ENCODE measurements at places on chromosomes 12 and 14. TPM values are rescaled to one million over a fixed set of nuclear protein-coding genes. Genes with fewer than 3 reads are reported as not detected.

Gene LPAR5
- total RNA-seq: 0.04 TPM

Gene POTEG
- total RNA-seq: not detected

Gene WDR89
- total RNA-seq: 14.7 TPM

Gene DCN
- total RNA-seq: 1.4 TPM

Gene TTC6
- not detected for total RNA-seq

Gene KRT85
- under 0.01 TPM for total RNA-seq

DNA sequence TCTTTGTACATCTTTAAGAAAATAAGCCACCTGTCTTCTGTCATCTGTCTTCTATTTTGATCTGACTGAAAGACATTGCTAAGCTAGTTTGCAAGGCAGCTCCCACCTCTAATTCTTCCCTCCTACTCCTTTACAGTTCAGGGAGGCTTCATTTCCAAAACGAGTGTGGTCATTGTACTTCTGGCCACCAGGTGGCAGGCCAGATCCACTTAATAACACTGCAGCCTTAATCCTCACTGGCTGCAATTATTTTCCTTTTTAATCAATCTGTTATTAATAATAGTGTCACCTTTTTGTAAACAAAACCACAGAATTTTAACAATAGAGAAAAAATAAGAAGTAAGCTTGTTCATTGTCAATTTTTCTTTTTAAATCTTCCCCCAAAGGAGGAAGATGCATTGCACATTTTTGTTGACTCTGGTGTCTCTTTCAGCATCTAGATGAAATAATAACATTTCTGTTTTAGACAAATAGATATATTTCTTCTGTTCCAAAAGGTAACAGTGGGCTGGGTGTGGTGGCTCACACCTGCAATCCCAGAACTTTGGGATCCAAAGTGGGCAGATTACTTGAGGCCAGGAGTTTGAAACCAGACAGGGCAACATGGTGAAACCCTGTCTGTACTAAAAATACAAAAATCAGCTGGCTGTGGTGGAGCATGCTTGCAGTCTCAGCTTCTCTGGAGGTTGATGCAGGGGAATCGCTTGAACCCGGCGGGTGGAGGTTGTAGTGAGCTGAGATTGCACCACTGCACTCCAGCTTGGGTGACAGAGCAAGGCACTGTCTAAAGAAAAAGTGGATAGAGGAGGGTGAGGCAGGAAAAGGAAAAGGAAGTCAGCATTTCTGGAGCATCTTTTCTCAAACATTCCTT is 23.3 kb downstream of the GABARAPL1 start:
- DNase-seq: no peak

DNA sequence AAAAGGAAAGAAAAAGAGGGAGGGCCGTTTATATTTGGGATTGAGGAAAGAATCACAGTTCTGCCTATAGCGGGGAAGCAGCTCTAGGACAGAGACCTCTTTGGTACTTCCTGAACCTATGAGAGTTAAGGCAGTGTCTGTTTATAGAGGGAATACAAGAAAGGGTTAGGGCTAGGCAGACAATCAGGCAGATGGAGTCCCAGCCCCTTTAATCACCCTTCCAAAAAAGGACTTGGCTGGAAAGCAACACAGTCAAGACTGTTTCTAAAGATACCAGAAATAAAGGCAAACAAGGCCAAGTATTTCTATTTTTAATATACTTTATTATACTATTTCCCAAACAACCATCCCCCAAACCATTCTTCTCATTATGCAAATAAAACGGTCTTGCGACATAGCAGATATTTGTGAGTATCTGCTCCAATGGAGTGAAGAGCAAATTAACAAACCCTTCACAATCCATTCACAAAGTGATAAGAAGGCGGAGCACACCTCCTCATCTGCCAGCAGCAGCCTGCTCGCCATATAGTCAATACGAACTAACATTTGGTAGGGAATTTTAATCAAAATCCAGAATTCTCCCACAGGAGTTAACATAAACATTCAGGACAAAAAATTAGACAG is 697 bp upstream of the GRIP1 start:
- DNase-seq: no peak

- DNase-seq: no peak
Measured at GRCh38 chr14:77980475-77981321, 180.8 kb downstream of the ADCK1 start.

DNA sequence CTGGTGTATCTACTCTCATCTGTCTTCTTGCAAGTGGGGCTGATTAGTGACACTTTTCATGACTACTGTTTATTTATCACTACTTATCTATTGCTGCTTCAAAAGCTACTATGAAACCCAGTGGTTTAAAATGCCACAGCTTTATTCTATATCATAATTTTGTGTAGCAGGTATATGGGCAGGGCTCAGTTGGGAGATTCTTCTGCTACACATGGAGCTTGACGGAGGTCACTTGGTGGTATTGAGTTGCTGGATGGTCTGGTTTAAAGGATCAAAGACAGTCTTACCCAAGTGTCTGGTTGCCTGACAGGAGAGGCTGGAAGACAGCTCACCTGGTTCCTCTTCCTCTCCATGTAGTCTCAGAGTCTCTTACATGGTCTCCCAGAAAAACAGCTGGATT is 222.7 kb downstream of the TMEM132D start:
- no peak for DNase-seq

DNA sequence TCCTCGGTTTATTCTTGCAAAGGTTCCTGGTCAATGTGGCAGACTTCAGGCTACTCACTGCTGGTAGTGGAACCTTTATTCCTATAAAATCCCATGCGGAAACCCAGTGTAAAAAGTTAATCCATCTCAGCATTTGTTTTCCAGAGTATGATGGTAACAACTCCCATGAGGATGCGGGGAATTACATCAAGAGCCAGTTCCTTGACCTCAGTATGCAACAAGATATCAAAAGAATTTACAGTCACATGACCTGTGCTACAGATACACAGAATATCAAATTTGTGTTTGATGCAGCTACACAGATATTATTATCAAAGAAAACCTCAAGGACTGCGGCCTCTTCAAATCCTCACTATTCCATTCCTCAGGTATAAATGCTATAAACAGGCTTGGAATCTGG is 19.3 kb downstream of the CPM start:
- no peak for DNase-seq

GRCh38 chr12:124073356-124074035 is 100.5 kb downstream of the ZNF664 start:
- no peak for DNase-seq

- DNase-seq: peak; percentile 13
Measured at GRCh38 chr12:6607751-6608591, 792 bp upstream of the CHD4 start.

DNA sequence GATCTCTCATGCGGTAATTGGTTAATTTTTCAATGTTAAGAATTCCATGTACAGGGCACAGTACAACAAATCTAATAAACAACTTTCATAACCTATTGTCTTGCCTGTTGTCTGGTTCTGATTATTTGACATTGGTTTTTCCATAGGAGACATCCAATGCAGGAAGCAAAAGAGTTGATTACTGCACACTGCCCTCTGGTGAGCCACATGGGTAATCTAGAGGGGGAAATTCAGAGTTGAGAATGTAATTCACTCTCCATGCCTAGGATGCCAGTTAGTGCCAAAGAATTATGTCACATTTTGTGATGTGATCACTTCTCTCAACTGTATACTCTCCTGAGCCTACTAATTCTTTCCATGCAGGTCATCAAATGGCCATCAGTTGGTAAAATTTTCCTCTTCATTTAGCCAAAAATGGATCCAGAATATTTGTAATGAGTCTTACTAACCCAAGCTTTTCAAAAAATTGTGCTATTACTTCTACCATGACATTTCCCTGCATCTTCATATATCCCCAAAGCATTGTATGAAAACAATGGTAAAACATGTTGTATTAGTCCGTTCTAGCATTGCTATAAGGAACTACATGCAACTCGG is 17.7 kb upstream of the CCDC91 start:
- DNase-seq: peak; percentile 32

GRCh38 chr12:96197503-96198272 is 3.5 kb downstream of the ELK3 start:
- peak; percentile 82 for DNase-seq

- no peak for DNase-seq
Measured at GRCh38 chr12:89566615-89567014, 40.8 kb upstream of the POC1B start.

Data from pulmonary artery endothelial cell (primary cell).